ENCODE measurements at places on chromosomes 5 and 9.

DNA sequence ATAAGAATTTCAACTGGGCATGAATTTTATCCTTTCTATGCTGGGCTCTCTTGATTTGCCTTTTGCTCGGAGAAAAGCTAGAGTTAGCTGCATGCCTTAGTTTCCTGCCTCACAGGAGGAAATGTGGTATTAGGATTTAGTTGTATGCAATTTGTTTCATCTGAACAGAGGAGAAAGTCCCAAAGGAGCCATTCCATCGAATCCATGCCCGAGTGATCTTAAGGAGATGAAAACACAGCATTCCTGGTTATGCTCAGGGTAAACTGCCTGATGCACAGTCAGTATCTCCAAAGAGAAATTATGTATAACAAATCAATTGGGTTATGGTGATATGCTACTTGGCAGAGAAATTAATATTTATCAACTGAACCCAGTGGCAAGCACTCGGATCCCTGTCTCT, 51.1 kb downstream of the TTC1 start:
- H3K4me3 ChIP-seq, result no peak overlapping the region
- no peak overlapping the region for H3K27ac ChIP-seq
- ATAC-seq, result no peak
- H3K36me3 ChIP-seq, result no peaks in the 10 kb centered on the region

DNA sequence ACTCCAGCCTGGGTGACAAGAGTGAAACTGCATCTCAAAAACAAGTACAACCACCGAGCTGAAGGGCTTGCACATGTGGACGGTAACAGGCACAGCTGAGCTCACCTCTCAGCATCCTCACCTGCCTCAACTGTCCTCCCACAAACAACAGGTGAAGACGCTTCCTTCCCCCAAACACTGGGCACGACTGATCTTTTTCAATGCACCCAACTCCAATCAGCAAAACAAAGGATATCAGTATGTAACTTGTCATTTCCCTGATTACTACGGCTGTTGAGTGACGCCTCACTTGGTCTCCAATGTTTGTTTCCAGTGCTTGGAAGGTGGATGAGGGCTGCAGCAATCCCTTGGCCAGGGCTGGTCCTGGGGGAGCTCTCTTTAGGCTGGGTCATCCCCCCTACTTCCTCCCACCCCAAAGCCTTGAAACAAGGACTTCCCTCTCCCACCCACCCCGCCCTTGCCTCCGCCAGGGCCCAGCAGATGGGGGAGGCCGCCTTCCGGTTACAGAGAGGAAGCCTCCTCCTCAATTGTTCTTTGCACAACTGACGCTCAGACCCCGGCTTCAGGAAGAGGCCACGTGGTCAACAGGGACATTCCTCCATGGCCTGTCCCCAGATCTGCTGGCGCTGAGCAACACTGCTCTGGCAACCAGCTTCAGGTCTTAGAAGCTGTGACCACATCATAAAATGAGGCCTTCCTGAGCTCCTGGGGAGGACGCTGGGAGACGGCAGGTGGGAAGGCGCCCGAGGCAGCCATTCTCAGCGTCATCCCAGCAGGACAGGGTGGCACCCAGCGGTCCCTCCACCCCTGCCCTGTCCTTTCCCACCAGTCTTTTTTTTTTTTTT, 5.9 kb downstream of the FAM78A start:
- H3K27ac ChIP-seq, result peak overlapping the region; percentile 64
- peaks cover 13% of the 10 kb centered on the region for H3K27me3 ChIP-seq
- ATAC-seq, result peak; percentile 81
- no peaks in the 10 kb centered on the region for H3K4me1 ChIP-seq
- H3K36me3 ChIP-seq, result no peaks in the 10 kb centered on the region

GRCh38 chr9:72929542-72929941, 23.3 kb downstream of the ALDH1A1 start:
- peaks cover 16% of the 10 kb centered on the region for H3K4me1 ChIP-seq
- H3K27me3 ChIP-seq, result no peaks in the 10 kb centered on the region
- H3K36me3 ChIP-seq, result no peaks in the 10 kb centered on the region
- ATAC-seq, result no peak

- ATAC-seq, result no peak
- H3K27ac ChIP-seq, result no peak overlapping the region
- no peaks in the 10 kb centered on the region for H3K36me3 ChIP-seq
- peaks cover 3% of the 10 kb centered on the region for H3K4me1 ChIP-seq
Measured at GRCh38 chr9:114408645-114409044, 20.9 kb upstream of the AKNA start.

- no peaks in the 10 kb centered on the region for H3K4me1 ChIP-seq
- no peak for ATAC-seq
- no peak overlapping the region for H3K27ac ChIP-seq
- H3K27me3 ChIP-seq, result no peaks in the 10 kb centered on the region
- H3K36me3 ChIP-seq, result no peaks in the 10 kb centered on the region
- H3K4me3 ChIP-seq, result no peak overlapping the region
Measured at GRCh38 chr5:22926574-22926973, 73.4 kb upstream of the CDH12 start.
